Posterior cingulate gyrus (tissue), 11 donors: ENCODE measurements at places on chromosomes 5 and 9.

DNA sequence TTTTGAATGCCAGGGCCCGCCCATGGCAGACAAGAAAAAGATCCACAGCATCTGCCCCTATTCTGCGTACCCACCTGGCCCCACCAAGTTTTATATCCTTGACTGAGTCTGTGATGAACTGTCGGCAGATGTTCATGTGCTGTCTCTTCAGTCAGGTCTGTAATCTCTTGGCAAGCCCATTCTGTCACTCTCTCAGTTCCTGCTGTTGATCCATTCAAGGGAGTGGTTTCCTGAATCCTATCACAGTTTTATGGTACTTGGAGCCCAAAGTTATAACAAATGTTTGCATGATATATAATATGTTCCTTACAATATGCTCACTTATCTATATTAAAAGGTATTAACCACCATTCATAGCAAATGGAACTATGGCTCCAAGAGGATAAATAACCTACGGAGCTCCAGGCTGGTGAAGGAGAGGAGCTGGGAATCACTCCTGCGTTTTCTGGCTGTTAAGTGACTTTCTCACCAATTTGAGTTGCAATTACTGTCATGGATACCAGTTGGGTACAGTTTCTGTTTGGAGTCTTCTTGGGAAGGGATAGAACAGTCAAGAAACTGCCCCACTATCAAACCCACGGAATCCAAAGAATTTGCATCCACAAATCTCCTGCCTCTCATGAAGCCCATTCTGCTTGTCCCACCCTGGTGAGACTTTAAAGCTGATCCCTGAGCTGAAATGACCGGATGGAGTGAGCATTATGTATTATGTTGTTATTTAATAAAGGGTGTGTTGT is 103.4 kb upstream of the SPRY4 start:
- no peak for DNase-seq

DNA sequence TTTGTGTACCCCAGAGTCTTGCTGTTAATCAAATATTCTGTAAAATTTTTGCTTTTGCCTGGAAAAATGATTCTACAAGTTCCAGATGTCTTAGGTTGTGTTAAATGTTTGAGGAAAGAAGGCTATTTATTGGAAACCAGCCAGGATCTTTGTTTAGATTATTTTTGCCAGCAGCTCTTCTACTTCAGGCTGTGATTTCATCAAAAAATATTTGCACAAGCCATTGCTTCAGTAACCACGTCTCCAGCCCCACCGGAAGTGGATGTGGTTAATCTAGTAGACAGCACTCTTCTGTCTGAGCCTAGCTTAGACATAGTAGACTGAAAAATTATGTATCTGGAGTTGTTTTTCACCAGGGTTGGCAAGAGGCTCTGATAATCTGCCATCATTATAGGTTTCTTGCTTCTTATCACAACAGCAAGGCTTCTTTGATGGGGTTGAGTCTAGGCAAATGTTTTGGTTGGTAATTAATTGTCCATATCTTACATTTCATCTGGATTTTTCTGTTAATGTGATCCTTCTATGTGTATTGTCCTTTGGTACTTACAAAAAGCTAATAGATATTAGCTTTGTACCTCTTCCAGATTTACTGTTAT is 17.1 kb downstream of the KCTD16 start:
- no peak for DNase-seq

DNA sequence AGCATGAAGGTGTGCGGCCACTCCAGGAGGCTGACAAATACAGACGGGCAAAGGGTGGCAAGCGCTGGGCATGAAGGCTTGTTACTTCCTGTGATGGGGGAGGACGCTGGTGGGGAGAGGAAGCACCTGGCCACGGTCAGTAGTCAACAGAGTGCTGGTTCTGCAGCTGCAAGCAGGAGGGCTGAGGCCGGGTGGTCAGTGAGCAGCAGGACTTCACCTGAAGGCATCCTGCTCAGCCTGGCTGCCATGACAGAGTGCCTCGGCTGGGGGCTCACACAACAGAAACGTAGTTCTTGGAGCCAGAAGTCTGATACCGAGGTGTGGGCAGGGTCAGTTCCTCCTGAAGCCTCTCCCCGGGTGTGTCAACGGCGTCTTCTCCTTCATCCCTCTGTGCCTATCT is 118.6 kb upstream of the IRX4 start:
- no peak for DNase-seq

- DNase-seq: no peak
These were observed 56.8 kb downstream of the TRIO start for GRCh38 chr5:14199902-14200301.

- DNase-seq: no peak
These were observed 273.9 kb downstream of the NPR3 start for GRCh38 chr5:32984851-32985610.

GRCh38 chr5:180253036-180253824 is 38.7 kb downstream of the MAPK9 start:
- no peak for DNase-seq

- DNase-seq: no peak
These were observed 209.6 kb upstream of the CDH10 start for GRCh38 chr5:24854350-24854749.

- DNase-seq: no peak
These were observed 587.0 kb upstream of the GRAMD2B start for GRCh38 chr5:125836256-125836655.

DNA sequence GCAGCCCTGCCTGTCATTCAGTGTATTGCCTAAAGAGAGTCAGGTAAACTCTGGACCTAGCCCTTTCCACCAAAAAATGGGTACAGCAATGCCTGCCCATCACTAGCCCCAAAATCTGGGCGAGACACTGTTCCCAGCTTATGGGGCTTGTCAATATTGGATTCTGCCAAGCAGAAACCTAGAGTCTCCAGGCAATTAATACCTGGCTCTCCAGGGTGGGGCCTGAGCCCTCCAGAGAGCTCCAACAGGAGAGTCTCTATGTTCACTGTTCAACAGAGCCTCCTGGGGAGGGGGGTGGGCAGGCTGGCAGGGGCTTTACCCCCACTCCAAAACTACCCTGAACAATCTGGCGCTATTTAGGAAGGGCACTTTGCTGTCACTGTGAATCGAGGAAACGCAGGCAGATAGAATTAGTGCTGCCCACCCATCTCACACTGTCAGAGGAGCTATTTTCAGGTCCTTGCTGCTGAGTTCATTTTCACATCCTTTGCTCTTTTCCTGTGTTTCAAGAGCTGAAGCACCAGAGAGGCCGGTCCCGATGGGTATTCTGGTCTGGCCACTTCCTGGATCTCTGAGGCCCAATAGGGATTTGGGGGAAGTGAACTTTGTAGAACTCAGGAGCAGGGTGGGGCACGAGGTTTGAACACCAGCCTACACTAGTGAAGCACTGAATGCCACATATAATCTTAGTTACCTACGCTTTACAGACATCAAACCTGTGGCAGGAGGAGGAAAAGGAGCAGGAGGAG is 121.8 kb downstream of the C5orf15 start:
- DNase-seq: no peak

DNA sequence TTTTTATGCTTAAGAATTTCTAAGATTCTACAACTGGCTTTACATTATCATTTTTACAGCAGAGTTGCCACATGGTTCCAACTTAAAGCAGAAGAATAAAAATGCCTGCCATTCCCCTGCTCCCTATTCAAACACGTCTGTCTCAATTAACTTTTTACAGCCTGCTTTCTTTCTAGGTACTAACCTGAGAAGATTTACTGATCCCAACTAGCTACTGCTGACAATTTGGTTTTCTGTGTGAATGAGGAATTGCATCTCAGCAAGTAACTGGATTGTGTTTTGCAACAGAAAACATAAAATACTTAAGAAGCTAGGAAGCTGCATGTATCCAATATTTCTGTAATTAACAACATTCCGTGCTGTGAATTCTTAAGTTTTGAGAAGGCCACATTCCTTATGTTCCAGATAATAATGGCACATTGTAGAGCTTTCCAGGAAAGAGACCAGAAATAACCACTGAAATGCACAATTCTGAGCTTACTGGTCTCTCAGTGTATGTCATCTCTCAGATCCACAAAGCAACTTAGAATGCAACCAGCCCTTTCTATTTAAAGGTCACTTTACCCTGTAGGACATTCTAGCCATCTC is 306.8 kb upstream of the NMUR2 start:
- DNase-seq: no peak

DNA sequence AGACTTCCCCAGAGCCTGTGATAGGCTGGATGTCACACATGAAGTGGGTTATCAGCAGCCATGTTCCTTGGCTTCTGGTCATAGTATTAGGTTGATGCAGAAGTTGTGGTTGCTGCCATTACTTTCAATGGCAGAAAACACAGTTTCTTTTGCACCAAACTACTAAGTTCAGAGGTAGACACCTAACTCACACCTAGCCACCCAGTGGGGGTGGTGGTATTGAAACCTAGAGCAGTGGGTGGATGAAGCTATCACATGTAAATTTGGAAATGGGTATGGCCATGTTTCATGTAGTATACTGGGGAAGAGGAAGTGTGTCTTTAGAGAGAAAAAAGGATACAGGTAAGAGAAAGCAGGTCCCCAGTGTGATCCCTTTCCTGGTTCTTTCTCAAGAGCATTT is 347.9 kb upstream of the SEMA6A start:
- no peak for DNase-seq

DNA sequence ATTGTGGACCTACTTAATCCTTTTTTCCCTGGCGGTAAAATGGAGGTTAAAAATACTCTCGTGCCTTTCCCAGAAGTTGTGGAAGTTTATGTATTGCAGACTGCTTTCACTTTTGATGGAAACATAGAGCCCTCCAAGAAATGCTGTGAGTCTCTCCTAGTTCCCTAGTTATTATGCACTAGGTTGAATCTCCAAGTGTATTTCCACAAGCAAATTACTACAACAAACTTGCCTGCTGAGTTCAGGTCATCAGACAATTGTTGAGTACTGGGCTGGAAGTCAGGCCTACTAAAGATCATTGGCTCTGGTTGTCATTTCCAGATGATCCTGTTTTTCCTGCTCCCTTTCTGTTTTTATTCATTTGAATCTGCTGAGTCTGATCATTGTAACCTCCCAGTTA is 104.1 kb downstream of the CD180 start:
- DNase-seq: no peak

DNA sequence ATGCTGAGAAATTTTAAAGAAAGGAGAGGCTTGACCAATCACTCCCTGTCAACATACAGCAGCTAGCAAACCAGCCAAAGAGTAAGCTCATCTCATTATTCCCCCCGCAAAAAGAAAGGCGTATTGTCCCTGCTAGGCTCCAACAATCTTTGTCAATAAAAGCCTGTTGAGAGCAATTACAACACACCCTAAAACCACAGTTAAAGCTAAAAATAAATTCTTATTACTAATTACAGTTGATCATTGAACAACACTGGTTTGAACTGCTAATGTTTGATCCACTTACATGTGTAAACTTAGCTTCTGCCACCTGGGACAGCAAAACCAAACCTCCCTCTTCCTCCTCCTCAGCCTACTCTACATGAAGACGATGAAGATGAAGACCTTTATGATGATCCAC is 151.2 kb downstream of the TSSK1B start:
- DNase-seq: no peak
